ENCODE measurements at places on chromosomes 16 and 17. TPM values are rescaled to one million over a fixed set of nuclear protein-coding genes. Genes with fewer than 3 reads are reported as not detected.

DNA sequence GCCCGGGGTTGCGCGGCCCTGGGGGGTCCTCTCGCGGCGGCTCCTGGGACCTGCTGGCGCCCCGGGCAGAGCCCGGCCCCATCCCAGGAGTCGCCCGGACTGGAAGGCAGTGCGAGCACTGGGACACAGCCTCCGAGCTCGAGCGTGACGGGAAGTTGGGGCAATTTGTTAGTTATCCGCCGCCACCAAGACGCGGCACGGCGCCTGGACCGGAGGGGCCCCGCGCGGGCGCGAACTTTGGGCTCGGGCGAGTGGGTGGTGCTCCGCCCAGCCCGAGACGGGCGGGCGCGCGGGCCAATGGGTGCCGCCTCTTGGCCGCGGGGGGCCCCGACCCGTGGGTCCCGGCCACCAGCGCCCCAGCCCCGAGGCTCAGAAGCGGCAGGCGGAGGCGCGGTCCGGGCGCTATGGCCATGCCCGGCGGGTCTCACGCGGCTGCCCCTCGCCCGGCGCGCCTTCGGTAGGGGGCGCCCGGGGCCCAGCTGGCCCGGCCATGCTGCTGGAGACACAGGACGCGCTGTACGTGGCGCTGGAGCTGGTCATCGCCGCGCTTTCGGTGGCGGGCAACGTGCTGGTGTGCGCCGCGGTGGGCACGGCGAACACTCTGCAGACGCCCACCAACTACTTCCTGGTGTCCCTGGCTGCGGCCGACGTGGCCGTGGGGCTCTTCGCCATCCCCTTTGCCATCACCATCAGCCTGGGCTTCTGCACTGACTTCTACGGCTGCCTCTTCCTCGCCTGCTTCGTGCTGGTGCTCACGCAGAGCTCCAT lies at the start of gene ADORA2B:
TSS of gene ADORA2B (plus strand) at position 372 of the 768 bp plus-strand sequence. CDS start at position 491, 119 bp downstream.
- peak within 1 kb of the TSS; percentile 89 for H3K27ac ChIP-seq
- no peaks in the 10 kb centered on the region for H3K27me3 ChIP-seq
- peak within 1 kb of the TSS; percentile 70 for H3K4me3 ChIP-seq
- no peaks in the 10 kb centered on the region for H3K4me1 ChIP-seq

DNA sequence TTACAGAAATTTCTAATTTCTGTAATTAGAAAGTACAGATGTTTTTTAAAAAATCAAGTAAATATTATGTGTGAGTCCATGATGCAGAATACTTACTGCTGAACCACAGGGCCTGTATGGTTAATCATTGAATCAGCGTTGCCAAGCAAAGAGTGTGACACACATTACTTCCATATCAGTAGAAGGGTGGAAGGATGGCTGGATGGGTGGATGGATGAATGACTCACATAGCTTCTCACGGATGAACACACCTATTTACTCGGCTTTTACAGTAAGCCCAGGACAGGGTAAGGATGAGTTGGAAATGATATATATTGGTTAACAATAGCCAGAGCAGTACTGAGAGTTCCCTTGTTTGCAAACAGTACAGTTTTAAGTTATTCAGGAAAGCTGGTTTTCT lies 495.9 kb upstream of the RBFOX1 start:
- no peaks in the 10 kb centered on the region for H3K36me3 ChIP-seq
- H3K4me3 ChIP-seq: no peak overlapping the region
- no peak overlapping the region for H3K27ac ChIP-seq
- no peaks in the 10 kb centered on the region for H3K27me3 ChIP-seq
- no peak for DNase-seq

- no peak for DNase-seq
- H3K4me1 ChIP-seq: no peaks in the 10 kb centered on the region
- H3K27ac ChIP-seq: no peak overlapping the region
- no peaks in the 10 kb centered on the region for H3K36me3 ChIP-seq
These were observed 6.3 kb upstream of the SLC38A8 start for GRCh38 chr16:84048871-84049270.

- no peak for DNase-seq
- no peaks in the 10 kb centered on the region for H3K4me1 ChIP-seq
- no peaks in the 10 kb centered on the region for H3K36me3 ChIP-seq
These were observed 44.1 kb upstream of the EMP2 start for GRCh38 chr16:10624527-10624926.

The UBN1 gene
- total RNA-seq: 41.7 TPM
